ENCODE measurements at places on chromosomes 13 and 19. TPM values are rescaled to one million over a fixed set of nuclear protein-coding genes. Genes with fewer than 3 reads are reported as not detected.

GRCh38 chr19:14094854-14095253 lies 4.3 kb upstream of the SAMD1 start:
- DNase-seq, result no peak
- H3K27ac ChIP-seq, result no peak overlapping the region
- no peaks in the 10 kb centered on the region for H3K27me3 ChIP-seq
- H3K4me3 ChIP-seq, result no peak overlapping the region
- no peaks in the 10 kb centered on the region for H3K4me1 ChIP-seq

DNA sequence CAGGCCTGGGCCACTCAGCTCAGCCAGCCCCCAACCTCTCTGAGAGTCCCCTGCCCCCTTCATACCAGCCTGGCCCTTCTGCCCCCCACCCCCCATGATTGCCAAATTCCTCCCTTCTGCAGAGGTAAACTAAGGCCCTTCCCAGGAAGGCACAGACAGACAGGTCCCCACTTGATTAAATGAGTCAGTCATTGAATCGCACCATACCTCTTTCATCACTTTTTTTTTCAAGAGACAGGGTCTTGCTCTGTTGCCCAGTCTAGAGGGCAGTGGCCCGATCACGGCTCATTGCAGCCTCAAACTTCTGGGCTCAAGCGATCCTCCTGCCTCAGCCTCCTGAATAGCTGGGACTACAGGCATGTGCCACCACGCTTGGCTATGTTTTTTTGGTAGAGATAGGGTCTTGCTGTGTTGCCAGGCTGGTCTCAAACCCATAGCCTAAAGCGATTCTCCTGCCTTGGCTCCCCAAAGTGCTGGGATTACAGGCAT lies 6.0 kb downstream of the PODNL1 start:
- H3K4me3 ChIP-seq, result no peak overlapping the region
- DNase-seq, result no peak
- no peaks in the 10 kb centered on the region for H3K4me1 ChIP-seq
- H3K36me3 ChIP-seq, result no peaks in the 10 kb centered on the region
- H3K27me3 ChIP-seq, result no peaks in the 10 kb centered on the region

GRCh38 chr13:105442949-105443699 lies 1092.3 kb downstream of the EFNB2 start:
- H3K27me3 ChIP-seq, result no peaks in the 10 kb centered on the region
- no peaks in the 10 kb centered on the region for H3K36me3 ChIP-seq
- no peak overlapping the region for H3K4me3 ChIP-seq
- peak overlapping the region; percentile 38 for H3K27ac ChIP-seq
- no peaks in the 10 kb centered on the region for H3K4me1 ChIP-seq

DNA sequence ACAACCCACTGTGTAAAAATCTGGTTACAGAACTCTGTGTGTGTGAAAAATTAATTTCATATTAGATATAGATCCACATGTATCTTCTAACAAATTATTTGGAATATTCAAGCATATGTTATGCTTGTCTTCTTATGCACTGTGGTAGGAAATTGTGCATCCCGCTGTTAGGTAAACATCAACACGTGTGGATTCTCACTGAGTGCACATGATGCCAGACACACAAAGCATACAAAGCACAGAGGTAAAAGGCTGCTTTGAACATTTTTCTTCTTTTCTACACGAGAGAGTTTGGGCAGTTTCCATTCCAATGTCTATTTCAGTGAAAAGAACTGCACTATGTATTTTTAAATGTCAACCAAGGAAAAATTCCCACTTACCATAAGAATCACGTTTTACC lies 354.9 kb downstream of the PCDH9 start:
- H3K4me3 ChIP-seq, result no peak overlapping the region
- no peaks in the 10 kb centered on the region for H3K27me3 ChIP-seq
- H3K27ac ChIP-seq, result no peak overlapping the region
- no peaks in the 10 kb centered on the region for H3K36me3 ChIP-seq
- no peaks in the 10 kb centered on the region for H3K4me1 ChIP-seq

DNA sequence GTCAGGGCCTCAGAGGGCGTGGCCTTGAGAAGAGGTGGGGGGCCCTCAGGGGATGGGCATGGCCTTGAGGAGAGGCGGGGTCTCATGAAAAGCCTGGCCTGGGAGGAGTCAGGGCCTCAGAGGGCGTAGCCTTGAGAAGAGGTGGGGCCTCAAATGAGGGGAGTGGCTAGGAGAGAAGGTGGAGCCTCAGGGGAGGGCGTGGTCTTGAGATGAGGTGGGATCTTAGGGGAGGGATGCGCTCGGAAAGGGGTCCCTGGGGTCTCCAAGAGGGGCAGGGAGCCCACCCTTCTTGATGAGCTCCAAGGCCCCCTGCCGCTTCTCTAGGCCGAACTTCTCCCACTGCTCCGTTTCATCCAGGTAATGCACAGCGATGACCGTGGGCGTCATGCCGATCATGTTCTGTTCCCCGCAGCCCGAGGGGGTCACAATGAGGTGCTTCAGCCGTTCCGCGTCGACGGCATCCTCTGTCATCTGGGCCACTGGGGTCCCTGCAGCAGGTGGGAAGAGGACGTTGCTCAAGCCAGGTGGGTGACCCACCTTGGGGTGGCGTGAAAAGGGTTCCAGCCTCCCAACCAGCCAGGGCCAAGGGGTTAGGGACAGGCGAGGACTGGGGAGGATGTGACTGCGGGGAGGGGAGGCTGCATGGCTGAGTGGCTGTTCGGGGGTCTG lies 24.3 kb upstream of the TNFSF14 start:
- no peak for DNase-seq
- H3K4me1 ChIP-seq, result no peaks in the 10 kb centered on the region
- H3K27me3 ChIP-seq, result no peaks in the 10 kb centered on the region

- DNase-seq, result no peak
- H3K4me1 ChIP-seq, result no peaks in the 10 kb centered on the region
- H3K4me3 ChIP-seq, result no peak overlapping the region
- no peak overlapping the region for H3K27ac ChIP-seq
- no peaks in the 10 kb centered on the region for H3K36me3 ChIP-seq
These were observed 284.7 kb downstream of the SLC7A1 start for GRCh38 chr13:29310806-29311205.

DNA sequence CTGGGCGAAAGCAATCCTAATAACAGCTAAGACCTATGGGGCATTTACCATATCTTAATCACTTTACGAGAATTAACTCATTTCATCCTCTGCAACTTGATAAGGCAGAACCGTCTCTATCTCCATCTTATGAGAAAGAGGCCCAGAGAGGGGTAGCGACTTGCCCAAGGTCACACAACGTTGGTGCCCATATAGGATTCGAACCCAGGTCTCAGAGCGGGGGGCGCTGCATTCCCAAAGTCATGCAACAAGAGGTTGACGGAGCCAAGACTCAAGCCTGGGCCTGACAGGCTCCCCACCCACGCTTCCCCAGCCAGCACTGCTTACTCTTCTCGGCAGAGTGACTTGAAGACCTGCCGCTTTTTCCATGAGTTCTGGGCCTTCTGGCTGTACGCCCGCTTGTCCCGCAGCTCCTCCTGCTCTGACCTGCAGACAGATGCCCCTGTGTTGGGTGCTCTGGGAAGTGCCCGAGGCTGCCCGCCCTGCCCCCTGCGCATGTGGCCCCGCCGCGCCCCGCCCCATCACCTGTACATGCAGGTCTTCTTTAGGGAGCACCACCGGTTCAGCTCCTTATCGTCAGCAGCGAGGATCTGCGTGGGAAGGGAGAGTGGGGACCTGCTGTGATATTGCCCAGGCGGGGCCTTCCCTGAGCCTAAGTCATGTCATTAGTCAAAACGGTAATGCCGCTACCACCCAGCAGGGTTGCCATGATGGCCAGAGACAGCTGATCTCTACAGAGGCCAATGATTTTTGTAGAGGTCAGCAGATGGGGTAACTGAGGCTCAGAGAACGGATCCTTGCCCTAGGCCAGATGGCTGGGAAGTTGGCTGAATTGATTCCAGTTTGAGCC lies 10.8 kb downstream of the KRI1 start:
- H3K27me3 ChIP-seq, result no peaks in the 10 kb centered on the region
- peaks cover 4% of the 10 kb centered on the region for H3K36me3 ChIP-seq
- H3K4me3 ChIP-seq, result no peak overlapping the region
- DNase-seq, result peak; percentile 68
- peak overlapping the region; percentile 76 for H3K27ac ChIP-seq

DNA sequence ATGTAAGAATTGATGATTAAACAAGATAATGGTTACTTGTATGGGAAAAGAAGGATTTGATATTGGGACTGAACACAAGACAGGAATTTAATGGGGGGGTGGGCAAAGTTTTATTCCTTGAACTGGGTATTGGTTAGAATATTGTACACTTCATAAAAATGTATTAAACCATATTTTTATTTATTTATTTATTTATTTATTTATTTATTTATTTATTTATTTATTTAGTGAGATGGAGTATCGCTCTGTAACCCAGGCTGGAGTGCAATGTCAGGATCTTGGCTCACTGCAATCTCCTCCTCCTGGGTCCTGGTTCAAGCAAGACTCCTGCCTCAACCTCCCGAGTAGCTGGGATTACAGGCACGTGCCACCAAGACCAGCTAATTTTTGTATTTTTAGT lies 287.1 kb upstream of the SLITRK5 start:
- no peak overlapping the region for H3K27ac ChIP-seq
- H3K4me1 ChIP-seq, result no peaks in the 10 kb centered on the region
- no peak overlapping the region for H3K4me3 ChIP-seq
- no peak for DNase-seq
- no peaks in the 10 kb centered on the region for H3K36me3 ChIP-seq

GRCh38 chr13:113332615-113333014 lies 31.3 kb downstream of the GRTP1 start:
- no peak overlapping the region for H3K27ac ChIP-seq
- no peaks in the 10 kb centered on the region for H3K27me3 ChIP-seq
- no peak overlapping the region for H3K4me3 ChIP-seq
- no peaks in the 10 kb centered on the region for H3K36me3 ChIP-seq
- no peaks in the 10 kb centered on the region for H3K4me1 ChIP-seq
- no peak for DNase-seq

- no peaks in the 10 kb centered on the region for H3K4me1 ChIP-seq
- H3K27me3 ChIP-seq, result no peaks in the 10 kb centered on the region
- DNase-seq, result no peak
- H3K4me3 ChIP-seq, result no peak overlapping the region
These were observed 155.1 kb upstream of the ARGLU1 start for GRCh38 chr13:106723036-106723435.

DNA sequence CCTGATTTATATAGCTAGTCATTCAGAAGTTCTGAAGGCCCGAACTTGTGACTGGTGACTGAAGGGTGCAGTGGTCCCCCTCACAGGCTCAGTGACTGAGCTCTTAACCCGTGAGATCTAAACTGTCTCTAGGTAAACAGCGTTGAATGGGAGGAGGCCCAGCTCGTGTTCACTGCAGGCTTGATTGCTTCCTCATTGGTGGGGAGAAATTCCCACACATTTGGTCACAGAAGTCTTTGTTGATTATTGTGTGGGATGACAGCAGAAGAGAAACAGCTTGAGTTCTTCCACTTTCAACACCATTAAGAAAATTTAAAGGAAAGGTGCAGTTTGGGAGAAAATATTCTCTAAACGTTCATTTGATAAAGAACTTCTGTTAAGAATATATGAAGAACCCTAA lies 1178.0 kb downstream of the UQCRFS1 start:
- H3K4me1 ChIP-seq, result no peaks in the 10 kb centered on the region
- H3K27me3 ChIP-seq, result no peaks in the 10 kb centered on the region
- no peak for DNase-seq

GRCh38 chr13:101917475-101917810 lies 465.0 kb downstream of the ITGBL1 start:
- no peak overlapping the region for H3K4me3 ChIP-seq
- DNase-seq, result no peak
- no peaks in the 10 kb centered on the region for H3K4me1 ChIP-seq
- H3K36me3 ChIP-seq, result no peaks in the 10 kb centered on the region
- H3K27ac ChIP-seq, result no peak overlapping the region

DNA sequence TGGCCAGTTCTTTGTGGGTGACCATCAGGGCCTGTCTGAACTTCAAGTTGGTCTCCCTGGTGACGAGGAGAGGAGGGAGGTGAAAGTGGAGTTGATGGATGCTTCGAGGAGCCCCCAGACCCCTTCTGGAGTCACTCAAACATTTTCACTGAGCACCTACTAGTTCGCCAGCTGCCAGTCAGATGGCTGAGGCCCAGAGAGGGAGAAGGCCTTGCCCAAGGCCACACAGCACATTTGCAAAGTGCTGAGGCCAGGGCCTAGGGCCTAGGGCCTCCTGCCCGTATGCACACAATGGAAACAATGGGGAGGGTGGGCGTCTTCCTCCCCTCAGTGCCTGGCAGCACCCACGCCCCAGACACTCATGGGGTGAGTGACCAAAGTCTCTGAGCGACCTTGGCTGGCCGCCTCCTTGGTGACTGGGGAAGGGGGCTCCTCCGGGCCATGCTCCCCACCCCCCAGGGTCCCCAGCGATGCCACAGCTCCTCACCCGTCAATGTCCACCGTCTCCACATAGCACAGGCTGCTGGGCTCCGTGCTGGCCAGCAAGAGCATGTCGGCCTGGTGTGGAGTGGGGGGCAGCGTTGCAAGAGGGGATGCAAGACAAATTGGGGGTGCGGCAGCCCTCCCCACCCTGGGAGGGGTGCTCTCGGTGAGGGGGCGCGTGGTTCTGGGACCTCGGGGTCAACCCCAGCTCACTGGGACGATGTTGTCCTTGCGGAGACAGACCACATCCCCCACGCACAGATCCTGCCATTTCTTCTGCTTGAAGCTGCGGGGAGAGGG lies 6.5 kb downstream of the ATP8B3 start:
- no peaks in the 10 kb centered on the region for H3K27me3 ChIP-seq
- no peak for DNase-seq
- no peak overlapping the region for H3K4me3 ChIP-seq
- no peaks in the 10 kb centered on the region for H3K4me1 ChIP-seq
- no peak overlapping the region for H3K27ac ChIP-seq

The ZFR2 gene
- total RNA-seq, result not detected

The MAST1 gene
- not detected for total RNA-seq
